ENCODE measurements at places on chromosomes 3 and 15. TPM values are rescaled to one million over a fixed set of nuclear protein-coding genes. Genes with fewer than 3 reads are reported as not detected.

ACTC1 gene
- not detected for total RNA-seq

GRCh38 chr3:56251343-56251945 is 216.8 kb downstream of the ERC2 start:
- peak; percentile 32 for DNase-seq

DNA sequence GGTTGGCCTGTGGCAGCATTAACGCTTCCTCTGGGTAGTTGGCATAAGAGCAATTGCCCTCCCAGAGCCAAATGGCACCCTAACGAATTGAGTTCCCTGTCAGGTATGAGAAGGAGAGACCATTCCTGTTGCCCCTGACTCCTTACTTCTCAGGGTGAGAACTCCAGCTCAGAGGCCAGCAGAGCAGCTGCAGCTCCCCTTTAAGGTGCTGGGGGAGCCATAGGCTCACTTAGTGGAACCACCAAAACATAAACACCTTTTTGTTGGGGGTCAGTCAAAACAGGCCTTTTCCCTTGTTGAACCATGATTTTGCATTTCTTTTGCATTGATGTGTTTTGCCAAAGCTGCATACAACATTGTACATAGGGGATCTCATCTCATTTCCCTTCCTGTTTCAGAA is 28.1 kb upstream of the LHFPL4 start:
- no peak for DNase-seq

GRCh38 chr3:31534065-31534425 is 1.3 kb downstream of the STT3B start:
- no peak for DNase-seq

Data from H4 (cell line).